NCI-H345 (cell line): ENCODE measurements at places on chromosomes 12 and 14.

GRCh38 chr14:102875652-102876051, 46.8 kb upstream of the AMN start:
- DNase-seq: no peak

GRCh38 chr12:75710361-75711069, 199.1 kb upstream of the KRR1 start:
- DNase-seq: no peak

- no peak for DNase-seq
Observed at GRCh38 chr14:99883866-99884650, 90.8 kb downstream of the EML1 start.

DNA sequence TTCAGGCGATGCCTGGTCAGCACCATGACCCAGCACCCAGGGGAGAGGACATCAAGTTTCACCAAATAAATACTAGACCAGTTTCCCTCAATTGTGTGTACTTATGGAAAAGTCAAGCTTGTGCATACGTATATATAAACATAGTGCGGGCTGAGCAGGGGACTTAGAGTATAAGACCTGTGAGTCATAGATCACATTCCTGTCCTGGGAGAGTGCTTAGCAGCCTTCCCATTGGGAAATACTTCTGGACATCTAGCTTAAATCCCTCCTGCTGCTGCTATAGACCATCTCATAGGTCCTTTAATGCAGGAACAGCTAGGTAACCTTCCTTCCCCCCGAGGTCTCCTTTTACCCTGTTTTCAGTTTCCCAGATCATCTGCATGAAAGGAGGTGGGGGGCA, 51.9 kb downstream of the PRMT8 start:
- no peak for DNase-seq

DNA sequence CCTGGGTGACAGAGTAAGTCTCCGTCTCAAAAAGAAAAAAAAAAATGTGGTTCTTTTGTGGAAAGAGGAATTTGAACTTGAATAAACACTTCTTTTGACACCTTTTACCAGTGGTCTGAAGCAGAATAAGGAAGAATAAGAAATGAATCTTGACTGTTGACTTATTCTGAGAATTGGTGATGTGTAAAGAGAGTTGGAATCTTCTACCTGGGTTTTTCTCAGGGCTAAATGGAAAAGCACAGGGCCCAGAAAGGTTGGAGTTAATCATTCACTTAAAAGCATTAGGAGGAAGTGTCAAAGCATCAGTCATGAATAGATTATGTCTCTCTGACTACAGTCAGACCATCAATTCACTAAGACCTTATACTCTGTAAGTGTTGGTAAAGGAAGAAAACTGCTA, 13.9 kb downstream of the PNMA1 start:
- no peak for DNase-seq

GRCh38 chr12:10851243-10851858, 2.1 kb upstream of the PRR4 start:
- DNase-seq: no peak

DNA sequence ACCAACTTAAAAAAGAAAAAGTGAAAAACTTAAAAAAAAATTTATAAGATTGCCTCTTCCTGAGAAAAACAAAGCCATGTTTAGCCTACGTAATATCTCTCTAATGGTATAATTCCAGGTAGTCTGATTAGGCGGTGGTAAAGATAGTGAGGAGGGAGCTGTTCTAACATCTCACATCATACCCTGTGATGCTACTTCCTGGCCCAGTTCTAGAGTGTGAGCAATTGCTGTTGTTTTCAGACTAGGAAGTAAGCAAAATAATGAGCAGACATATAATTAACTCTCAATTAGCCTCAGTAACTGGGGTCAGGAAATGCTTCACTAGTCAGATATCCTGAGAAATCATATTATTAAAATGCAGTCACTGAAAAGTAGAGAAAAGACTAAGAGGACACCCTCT, 113.9 kb downstream of the PHLDA1 start:
- DNase-seq: no peak

GRCh38 chr14:100708425-100709288, 18.0 kb upstream of the DLK1 start:
- DNase-seq: peak; percentile 10

GRCh38 chr12:67506739-67507138, 141.8 kb upstream of the DYRK2 start:
- DNase-seq: no peak

- DNase-seq: peak; percentile 69
Observed at GRCh38 chr14:103808403-103809001, 38.9 kb downstream of the PPP1R13B start.

- DNase-seq: no peak
Observed at GRCh38 chr12:64900540-64900939, 76.1 kb downstream of the TBC1D30 start.

GRCh38 chr12:82690006-82690405, 3.3 kb downstream of the TMTC2 start:
- no peak for DNase-seq

DNA sequence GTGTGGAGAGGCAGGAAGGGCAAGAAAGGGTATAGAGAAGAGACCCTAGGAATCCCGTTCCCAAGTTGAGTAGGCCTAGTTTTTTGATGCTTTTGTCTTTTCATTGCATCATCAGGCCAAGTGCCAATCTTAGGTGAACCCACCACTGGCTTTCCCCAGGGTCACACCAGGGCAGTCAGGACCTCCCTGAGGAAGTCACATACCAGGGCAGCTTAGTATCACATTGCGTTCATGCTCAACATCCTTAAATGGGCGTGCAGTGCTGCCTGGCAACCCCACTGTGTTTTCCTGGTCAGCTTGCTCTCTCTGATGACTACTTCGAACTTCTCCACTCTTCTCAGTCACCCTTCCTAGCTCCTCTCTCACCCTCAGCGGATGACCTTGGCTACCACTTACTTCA, 9.0 kb downstream of the ASIC1 start:
- no peak for DNase-seq

DNA sequence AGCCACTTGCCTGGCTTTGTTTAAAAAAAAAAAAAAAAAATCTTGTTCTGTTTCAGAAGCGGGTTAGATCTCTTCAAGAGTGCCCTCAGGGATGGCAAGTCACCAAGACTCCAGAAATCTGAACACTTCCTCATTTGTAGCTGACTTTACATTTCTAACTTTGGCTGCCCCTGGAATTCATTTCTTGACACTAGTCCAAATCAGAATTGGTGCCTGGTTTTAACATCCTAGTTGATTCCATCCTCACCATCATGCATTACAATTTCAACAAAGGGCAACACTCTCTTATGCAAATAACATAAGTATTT, 295.5 kb downstream of the RMST start:
- DNase-seq: no peak

DNA sequence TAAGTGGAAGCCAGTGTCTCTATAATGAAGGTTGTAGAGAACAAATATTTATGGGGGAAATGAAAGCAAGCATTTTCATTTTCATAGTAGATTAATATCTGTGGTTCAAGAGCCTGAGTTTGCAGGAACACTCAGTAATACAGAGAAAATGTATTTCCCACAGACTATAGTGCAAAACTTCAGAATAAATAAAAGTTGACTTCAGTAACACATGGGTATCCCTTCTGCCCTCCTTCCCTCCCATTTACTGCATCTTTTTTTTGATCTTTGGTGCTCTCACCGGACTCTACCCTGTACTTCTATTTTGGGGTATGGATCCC, 75.3 kb upstream of the AMN1 start:
- no peak for DNase-seq

GRCh38 chr14:68384881-68385280, 408.0 kb downstream of the ZFP36L1 start:
- no peak for DNase-seq

GRCh38 chr12:106747973-106748436, 26.5 kb upstream of the RIC8B start:
- DNase-seq: no peak

DNA sequence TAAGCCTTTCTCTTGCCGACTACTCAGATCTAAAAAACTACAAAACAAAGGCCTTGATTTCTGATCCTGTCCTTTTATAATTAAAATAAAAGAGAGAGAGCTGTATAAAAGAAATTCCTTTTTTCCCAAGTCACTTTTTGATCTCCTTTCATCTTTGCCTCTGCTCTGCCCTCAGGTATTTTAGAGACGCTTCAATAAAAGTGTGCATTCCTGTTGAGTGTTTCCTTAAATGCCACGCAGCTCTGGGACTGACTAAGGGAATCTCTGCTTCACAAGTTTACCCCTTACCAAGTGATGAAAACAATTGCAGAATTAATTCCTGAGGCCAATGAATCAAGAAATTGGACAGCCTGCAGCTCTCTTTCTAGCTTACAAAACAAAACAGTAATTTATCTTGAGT, 1109.8 kb downstream of the TMTC2 start:
- DNase-seq: no peak

GRCh38 chr14:33570694-33571310, 380.1 kb downstream of the EGLN3 start:
- no peak for DNase-seq

DNA sequence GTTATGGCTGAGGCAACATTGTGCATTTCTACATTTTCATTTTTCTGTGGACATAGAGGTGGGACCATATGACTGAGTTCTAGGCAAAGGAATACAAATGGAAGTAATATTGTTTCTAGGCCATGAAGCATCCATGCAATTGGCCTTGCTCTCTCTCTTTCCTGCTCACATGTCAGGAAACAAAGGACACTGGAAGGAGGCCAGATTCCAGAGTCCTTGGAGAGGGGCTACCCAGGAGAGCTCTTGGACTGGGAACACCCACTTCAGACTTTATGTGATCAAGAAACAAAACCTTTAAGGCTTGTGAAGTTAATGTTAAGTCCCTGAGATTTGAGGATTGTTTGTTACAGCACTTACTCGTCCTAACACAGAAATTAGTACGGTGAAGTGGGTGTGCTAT, 32.8 kb downstream of the PDZRN4 start:
- no peak for DNase-seq

GRCh38 chr14:61552241-61552640, 143.1 kb upstream of the HIF1A start:
- DNase-seq: no peak

DNA sequence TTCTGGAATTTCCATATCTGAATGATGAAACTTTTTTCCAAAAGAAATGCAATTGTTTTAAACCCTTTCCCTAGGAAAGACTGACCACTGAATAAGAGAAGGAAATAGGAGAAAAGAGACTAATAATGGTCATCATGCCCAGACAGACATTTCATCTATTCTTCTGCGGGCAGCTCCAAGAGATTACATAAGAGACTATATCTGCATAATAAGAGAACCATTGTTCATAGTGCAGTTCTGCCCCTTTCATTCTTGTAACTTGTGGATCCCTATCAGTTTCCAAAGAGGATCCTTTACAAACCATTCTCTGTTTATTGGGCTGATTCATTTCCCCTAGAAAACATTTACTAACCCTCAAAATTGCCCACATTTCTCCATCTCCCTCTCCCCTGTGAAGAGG, 197.8 kb downstream of the FSCB start:
- DNase-seq: no peak

- no peak for DNase-seq
Observed at GRCh38 chr12:30784508-30784907, 29.8 kb upstream of the CAPRIN2 start.

DNA sequence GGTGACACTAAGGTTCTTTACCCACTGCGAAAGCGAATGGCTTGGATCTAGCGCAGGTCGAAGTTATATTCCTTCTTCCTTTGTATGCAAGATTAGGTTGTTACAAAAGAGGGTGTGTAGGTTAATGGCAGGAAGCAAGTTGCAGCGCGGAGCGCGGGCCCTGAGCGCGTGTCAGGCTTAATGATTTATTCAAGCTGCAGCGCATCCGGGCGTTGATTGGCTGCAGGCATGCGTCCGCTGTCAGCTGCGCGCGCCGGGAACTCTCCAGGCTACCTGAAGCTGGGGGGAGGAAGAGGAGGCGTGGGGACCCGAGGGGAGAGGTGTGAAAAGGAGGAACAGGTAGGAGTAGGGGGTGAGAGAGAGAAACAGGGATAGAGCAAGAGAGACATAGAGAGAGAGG, 7.4 kb downstream of the ASCL1 start:
- DNase-seq: no peak

DNA sequence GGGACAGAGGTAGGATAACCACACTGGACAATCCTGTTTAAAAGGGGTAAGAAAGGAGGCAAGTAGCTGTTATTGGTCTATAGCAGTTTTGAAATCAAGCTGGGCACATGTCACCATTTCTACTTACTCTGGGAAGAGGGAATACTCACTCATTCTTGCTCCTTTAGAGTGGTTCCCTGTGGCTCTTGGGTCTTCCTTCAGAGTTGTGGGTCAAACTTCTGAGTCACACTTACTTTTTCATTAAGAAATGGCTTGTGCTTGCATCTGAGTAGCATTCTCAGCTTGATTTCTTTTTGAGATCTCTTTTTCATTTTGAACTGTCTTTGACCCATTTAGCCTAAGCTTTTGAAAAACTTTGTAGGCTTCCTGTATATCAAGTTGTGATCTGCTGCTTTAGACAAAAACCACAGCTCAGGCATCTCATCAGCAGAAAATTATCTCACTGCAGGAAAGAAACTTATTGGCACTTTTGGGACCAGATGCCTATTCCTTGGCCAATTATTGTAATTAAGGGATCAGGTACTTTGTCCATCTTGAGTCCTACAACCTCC, 122.2 kb downstream of the AEBP2 start:
- no peak for DNase-seq

DNA sequence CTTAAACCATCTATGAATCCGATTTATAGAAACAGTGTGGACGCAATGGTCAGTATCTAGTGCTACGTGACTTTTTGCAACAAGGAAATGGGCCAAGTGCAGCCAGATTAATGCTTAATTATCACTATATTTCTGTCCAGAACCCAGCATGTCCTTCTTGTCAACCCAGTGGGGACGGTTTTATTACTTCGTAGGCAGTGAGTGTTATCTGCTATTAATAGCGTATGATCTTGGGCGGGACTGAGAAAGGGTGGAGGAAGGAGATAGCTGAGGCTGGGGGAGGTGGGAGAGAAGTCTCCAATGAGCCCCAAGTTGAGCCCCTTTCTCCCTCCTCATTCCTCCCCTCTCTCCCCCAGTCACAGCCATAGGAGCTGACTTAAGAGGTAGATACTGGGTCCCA, 59.7 kb upstream of the FAM222A start:
- DNase-seq: no peak

- DNase-seq: peak; percentile 81
Observed at GRCh38 chr12:7995266-7995963, 37.1 kb upstream of the FOXJ2 start.

GRCh38 chr14:55122440-55122986, 6.5 kb upstream of the LGALS3 start:
- DNase-seq: peak; percentile 20

DNA sequence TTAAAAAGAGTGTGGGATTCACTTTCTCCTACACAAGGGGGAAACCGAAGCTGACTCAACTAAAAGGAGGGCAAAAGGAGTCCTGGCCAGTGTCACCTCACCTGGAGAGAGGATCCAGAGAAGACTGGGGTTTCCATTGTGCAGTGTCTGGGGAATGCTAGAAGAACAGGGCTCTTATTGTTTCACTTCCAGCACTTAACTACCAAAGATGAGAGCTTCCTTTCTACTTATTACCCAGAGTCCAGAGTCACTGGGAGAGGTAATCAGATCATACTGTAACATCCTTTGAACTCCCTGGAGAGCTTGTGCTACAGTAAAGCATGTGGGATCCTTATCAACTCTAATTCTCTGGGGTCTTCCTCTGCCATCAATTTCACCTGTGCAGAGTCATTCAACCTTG, 148.4 kb upstream of the BCL2L14 start:
- DNase-seq: no peak
